ENCODE measurements at places on chromosomes 11 and 22.

- DNase-seq = no peak
These were observed 462 bp downstream of the UBE2L6 start for GRCh38 chr11:57566905-57567514.

DNA sequence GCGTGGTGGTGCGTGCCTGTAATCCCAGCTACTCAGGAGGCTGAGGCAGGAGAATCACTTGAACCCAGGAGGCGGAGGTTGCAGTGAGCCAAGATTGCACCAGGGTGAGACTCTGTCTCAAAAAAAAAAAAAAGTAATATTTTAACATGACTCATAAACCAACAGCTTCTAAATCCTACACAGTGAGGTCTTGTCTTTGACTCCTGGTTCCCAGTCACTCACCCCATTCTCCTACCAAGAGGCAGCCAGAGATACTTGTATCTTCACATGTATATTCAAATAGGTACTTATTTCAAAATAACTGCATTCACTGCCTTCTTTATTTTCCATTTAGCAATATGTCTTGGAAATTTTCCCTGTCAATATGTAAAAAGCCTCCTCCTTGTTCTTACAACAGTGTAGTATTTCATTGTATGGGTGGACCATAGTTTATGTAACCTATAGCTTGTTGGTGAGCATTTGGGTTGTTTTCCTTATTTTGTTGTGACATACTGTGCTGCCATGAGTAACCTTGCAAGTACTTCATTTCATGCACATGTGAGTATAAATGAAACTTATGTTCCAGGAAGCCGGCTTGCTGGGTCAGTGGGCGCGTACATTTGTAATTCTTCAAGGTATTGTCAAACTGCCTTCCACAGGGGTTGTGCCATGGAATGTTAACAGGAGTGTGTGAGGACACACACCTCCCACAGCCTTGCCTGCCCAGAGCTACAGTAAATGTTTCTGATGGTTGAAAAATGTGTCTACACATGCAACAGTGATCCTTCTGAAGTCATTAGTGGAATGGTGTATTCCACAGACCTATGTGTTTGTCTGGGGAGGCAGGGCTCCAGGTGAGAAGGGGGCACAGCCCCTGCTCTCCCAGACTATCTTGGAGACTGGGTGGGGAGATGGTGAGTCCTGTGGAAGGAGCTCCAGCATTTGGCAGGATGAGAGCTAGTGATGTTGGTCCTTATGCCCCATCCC, 47.9 kb downstream of the OSBP2 start:
- no peak for DNase-seq

DNA sequence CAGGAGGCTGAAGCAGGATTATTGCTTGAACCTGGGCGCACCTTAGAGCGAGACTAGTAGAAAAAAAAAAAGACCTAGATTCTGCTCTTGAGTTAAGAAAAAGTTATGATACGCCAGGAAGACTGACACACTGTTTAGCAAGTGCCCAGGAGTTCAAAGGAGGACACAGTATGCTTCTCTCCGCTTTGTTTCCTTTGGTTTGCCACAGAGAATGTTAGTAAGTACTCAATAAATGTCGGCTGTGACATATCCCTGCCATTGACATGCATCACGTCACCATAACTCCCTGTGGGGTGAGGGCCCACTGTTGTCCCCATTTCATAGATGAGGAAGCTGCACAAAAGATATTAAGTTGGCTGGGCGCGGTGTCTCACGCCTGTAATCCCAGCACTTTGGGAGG, 7.1 kb downstream of the SPTBN2 start:
- DNase-seq = no peak

DNA sequence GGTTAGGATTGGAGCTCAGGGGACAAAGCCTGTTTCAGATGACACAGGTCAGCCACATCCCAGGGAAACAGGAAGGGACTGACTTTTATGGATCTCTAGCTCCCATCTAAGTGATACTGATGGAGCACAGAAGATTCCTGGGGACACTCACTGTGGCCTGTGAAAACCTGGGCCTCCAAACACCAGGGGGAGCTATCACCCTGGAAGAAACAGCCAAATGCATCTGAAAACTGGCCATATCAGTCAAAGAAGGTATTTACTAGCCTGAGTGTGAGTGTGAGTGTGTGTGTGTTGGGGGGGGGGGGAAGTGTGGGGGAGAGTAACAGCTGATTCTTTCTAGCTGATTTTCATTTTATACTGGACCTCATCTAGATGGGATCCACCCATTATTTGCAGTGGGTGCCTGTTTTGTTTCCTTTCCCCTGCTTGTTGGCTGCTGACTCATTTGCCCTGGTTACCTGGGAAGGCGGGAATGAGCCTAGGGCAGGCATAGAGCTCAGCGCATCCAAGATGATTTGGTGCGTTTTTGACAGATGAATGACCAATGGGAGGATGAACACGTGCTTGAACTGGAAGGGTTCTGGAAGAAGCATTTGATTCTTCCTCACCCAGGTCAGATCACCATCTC, 284.0 kb downstream of the KIRREL3 start:
- DNase-seq = no peak

DNA sequence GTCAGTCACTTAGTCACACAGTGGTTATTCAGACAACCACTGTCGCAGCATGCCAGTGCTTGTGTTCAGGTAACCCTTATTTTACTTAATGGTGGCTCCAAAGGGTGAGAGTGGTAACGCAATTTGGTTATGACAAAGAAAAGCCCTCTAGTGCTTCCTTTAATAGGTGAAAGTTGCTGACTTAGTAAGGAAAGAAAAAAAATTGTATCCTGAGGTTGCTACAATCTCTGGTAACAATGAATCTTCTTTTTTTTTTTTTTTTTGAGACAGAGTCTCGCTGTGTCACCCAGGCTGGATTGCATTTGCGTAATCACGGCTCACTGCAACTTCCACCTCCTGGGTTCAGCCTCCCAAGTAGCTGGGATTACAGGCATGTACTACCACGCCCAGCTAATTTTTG, 64.5 kb downstream of the C11orf91 start:
- DNase-seq = no peak

- no peak for DNase-seq
These were observed 174.4 kb downstream of the SWAP70 start for GRCh38 chr11:9838229-9838628.

GRCh38 chr11:65298131-65298535, 16.5 kb upstream of the CDC42EP2 start:
- no peak for DNase-seq

DNA sequence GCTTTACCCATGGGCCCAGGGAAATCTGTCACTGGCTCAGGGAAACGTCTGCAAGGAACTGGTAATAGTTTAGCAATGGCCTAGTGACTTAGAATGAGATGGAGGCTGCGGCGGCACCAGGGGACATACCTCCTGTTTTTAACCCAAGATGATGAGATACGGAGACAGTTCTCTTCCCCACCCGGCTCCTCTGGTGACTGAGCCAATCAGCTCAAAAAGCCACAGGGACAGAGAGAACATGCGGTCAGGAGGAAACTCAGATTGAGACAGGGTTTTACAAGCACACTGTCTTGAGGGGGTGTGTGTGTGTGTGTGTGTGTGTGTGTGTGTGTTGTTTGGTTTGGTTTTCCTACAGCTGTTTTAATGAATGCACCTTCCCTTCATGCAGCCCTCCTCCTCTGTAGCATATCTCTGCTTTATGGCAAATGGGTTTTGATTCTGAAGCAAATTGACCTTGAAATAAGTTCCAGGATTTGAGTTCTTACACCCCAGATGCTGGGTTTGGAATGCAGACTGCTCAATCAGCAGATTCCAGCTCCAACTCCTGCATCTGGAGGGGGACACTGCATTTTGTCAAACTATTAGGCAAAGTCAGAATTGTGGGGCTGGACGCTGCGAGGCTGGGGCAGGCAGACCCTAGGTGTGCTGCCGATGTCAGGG, 246.2 kb downstream of the NTM start:
- no peak for DNase-seq

DNA sequence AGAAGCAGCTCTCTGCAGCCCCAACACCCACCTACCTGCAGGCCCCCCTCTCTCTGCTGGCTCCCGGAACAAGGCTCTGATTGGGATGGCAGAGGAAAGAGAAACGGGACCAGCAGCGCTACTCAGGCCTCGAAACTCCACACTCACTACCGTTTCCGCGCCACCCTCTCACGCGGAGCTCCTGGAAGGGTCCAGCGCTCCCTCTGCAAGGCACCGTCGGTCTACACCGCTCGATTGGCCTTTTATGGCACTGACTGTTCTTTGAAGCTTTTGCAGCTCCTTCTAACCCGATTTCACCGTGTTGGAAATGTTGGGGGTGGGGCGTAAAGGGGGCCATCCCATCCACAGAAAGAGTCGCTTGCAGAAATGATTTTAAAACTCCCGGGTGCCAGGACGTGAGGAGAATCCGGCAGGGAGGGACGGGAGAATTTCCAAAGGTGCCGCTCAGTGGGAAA, 323 bp upstream of the PANX1 start:
- peak; percentile 45 for DNase-seq

GRCh38 chr11:65546217-65546958, 11.8 kb downstream of the LTBP3 start:
- DNase-seq = no peak

- no peak for DNase-seq
These were observed 572 bp upstream of the APLP2 start for GRCh38 chr11:130068986-130069658.

DNA sequence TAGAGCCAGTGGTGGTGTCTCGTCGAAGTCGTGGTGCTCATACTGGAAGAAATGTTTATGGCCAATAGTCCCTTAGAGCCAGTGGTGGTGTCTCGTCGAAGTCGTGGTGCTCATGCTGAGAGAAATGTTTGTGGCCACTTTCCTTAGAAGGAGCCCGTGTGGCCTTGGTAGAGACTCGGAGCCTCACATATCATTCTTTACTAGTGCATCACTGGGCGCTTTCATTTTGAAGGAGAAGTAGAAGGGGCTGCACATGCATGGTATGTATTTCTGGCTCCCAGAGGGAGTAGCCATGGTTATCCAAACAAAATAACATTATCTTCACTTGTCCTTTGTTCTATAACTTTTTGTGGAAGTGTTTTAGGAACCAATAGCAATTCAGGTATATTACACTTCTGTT, 69.5 kb downstream of the JAM3 start:
- no peak for DNase-seq

DNA sequence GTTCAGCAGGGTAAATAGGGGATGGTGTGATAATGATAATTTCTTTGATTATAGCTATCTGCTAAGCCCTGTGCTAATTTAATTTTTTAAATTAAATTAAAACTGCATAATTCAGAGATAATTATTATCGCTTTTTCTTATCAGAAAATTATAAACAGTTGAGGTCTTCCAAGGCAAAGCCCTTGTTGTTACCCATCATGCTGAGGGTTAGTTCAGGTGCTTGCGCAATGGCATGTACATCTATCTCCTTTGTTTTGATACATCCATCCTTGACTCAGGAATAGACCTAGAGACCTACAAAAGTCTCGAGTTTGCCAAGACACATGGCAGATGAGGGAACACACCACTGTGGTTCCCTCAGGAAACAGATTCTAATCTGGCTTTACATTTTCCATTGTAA, 737.6 kb downstream of the DLG2 start:
- DNase-seq = no peak

DNA sequence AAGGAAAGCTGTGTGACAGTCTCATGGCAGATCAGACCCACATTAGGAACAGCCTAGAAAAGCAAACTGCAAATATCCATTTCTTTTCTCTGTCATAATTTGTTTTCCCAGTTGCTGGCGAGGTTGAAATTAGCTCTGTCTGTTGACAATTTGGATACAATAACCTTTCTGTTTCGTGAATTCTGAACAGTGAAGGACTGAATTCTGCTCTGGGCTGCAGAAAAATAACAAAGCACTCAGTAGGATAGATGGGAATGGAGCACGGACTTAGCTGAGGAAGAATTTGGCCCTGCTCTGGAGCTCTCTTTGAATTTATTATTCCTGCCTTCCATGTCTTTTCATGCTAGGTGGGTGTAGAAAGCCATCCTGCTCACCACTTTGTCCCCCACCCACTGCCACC, 140.3 kb downstream of the RRAS2 start:
- DNase-seq = no peak

- no peak for DNase-seq
These were observed 11.6 kb downstream of the UCP3 start for GRCh38 chr11:73997120-73997770.

- DNase-seq = no peak
These were observed 2.4 kb downstream of the DRD4 start for GRCh38 chr11:639332-639955.

GRCh38 chr22:38736257-38736570, 19.6 kb downstream of the SUN2 start:
- DNase-seq = no peak

DNA sequence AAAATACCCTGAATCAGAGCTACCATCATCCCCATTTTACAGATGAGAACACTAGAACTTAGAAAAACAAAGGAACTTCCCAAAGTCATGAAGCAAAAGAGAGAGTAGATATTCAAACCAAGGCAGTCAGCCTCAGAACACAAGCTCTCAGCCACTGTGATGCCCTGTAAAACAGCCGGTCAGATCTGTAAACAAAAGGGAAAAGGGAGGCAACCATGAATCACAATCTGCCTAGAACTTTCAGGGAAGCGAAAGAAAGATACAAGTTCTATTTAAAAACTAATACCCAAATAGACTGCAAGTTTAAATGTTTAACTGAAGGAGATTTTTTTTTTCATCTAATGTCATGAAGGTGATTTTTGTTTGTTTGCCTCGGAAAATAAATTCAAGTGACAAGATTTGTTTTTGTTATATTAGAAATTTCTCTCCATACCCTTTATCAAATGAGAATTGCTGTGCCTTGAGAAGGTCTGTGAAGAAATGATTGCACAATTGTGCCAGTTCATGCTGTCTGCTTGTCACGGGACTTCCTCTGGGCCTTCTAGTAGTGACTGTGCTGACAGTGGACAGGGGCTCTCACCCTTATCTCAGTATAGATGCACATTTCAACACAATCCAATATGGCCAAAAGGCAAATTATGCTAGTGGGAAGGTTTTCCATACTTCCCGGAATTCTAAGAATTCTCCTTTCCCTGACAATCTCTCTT, 11.7 kb downstream of the SAA1 start:
- DNase-seq = no peak

DNA sequence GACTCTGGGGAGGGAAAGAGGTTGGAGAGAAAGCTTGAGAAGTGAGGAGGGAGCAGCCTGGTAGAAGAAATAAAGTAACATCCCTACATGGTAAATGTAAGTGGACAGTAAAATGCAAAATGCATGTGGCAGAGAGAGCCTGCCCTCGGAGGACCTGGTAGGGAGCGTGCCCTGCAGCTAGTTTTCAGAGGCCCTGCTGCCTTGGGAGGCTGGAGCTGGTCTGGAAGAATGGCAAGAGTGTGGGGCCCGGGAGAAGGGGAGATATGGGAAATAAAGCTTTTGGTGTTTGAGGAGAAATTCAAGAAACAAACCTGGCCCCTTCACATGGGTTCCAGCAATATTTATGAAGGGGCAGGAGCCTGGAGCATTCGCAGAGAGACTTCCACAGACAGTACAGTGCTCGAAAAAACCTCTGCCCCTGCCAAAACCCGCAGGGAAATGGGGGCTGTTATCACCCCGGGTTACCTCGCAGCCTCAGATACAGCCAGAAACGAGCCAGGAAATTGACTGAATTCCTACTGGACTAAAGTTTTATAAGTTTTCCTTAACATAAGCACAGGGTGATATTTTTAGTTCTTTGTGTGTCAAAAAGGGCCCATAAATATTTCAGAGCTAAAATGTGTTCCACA, 363.0 kb downstream of the TENM4 start:
- DNase-seq = no peak

Data from iPS DF 19.7 (cell line).